ENCODE measurements at places on chromosomes 13 and 19.

DNA sequence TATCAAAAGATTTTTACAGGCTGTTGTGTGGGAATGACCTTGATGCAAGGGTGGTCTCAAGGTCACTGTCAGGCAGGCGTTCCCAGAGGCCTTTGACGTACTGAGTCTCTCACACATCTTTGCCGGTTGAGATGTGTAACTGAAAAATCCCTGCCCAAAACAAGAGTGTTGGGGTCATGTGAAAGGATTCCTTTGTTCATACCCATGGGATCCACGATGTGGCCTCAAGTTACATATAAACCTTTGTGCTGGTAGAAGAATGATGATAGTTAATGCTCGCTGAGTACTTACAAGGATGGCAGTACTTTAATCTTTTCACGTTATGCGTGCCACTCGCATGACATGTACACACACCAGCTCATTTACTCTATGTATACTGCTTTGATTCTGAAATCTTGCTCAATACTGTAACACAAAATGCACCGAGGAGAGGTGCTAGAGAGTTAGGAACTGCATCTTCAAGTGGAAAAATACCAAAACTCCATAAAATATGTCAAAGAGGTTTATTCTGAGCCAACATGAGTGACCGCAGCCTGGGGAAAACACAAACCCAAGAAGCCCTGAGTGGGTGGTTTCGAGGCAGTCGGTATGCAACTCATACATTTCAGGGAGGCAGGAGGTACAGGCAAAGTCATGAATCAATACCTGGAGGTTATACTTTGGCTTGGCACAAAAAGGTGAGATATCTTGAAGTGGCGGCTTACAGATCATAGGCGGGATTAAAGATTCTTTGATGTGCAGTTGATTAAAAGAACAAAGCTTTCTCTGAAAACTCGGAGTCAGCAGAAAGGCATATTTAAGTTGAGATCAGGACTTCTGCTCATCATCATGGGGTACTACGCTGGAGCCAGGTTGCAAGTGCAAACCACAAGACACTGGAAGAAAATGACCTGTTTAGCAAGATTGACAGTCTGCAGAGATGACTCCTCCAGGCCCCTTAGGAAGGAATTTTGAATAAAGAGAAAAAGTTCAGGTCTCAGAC, 87.4 kb upstream of the ARHGEF7 start:
- no peak for DNase-seq

DNA sequence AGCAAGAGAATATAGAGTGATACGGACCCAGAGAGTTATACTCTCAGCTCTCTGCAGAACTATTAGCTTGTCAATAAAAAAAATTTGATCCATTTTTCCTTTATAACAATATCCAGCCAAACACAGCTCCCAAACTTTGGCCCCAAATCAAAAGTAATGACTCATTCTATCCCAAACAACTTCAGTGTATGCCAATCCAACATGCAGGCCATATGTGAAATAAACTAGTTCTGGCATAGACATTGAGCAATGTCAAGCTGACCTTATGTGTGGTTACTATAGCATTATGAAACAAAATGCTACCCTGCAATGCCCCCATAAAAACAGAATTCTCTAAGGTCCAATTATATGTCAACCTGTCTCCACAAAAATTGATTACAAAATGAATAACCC, 209.5 kb downstream of the DNAJC15 start:
- DNase-seq, result no peak

GRCh38 chr13:98665638-98665995, 86.9 kb downstream of the SLC15A1 start:
- DNase-seq, result no peak

DNA sequence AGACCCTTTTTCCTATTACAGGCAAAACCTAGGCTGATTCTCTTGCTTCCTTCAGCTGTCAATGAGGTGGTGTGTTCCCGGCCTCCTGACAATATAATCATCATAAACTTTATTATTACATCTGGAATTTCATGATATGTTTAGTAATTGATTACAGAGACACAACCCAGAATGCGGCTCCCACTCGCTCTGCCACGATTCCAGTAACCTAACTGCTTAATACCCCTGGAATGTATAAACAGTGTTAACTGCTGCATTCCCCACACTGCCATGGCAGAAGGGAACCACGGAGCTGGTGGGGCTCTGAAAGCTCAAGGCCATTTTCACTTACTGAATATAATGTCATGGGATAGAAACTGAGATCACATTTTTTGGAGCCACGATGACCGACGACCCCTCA, 17.1 kb downstream of the TSHZ3 start:
- no peak for DNase-seq

DNA sequence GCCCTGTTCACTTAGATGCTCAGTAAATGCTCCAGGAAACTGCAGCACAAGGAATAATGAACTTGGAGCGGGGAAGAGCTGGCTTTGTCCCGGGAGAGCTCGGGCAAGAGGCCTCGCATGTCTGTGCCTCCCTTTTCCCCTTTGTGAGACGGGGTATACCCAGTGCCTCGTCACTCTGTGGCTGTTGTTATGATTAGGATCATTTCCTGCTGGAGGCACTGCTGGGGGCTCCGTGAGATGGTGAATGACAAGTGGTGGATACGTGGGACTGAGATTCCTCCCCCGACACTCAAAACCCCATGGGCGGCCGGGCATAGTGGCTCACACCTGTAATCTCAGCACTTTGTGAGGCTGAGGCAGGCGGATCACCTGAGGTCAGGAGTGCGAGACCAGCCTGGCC, 1.1 kb upstream of the PLVAP start:
- DNase-seq, result no peak

DNA sequence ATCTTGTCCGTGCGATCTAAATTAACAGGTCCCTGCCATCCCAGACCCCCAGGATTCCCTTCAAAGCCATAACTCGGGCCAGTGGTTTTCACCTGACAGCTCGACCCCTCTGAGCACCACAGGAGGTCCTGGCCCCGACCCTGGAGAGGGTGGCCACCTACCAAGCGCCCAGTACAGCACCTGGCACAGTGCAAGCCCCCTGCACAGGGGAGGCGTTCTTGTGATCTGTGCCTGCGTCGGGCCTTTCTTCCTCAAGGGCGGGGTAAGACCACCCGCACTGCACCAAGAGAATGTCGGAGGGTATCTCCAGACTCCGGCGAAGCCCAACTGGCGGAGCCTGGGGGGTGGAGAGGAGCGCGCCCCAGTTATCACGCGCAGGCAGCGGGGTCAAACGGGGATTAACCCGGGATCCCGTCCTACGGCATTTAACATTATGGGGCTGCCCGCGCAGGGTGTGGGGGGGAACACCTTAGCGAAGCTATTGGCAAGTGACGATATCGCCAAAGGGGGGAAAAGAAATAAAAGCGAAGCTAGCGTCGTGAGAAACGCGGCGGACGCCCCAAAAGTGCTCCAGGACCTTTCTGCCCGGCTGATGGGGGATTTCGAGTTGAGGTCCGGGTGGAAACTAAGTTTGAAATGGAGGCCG, 1.3 kb upstream of the HNRNPL start:
- DNase-seq, result peak; percentile 50

DNA sequence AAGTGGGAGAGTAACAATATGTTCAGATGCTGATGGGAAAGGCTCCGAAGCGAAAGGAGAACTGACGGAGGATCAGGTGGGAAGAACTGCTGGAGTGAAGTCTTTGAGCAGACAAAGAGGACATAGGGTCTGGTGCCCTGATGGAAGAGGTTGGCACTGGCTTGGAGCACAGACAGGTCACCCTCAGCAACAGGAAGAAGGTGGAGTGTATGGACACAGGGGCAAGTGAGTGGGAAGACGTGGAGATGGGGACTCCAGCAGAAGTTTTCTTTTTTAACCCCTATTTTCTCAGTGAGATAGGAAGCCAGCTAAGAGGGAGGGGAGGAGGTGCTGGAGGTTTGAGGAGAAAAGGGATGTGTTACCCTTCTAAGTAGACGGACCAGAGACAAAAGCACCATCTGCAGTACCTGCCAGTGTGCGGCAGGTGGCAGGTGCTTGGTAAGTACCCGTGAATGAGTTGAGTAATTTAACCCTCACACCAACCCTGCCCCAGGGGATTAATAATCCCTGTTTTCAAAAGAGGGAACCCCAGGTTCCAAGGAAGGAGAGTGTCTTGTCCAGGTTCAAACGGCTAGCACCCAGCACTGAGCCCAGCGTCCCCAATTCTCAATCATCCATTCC, 11.2 kb downstream of the HAS1 start:
- DNase-seq, result no peak

DNA sequence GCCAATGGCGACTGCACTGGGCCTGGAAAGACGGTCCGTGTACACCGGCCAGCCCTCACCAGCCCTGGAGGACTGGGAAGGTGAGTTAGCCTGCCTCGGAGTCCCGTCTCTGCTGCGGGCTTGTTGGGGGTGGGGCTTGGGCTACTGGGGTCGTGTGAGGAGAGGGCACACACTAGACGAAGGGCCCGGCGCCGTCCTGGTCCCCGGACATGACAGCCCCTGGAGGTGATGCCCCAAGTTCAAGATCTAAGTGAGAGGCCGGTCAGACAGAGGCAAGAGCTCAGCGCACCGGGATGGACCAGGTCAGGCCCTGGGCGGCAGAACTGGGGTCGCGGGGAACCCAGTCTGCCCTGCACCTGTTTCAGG, 1.6 kb downstream of the CILP2 start:
- peak; percentile 79 for DNase-seq

GRCh38 chr13:57123681-57124080, 17.0 kb upstream of the PRR20A start:
- DNase-seq, result no peak

GRCh38 chr13:100213576-100213975, 124.7 kb downstream of the PCCA start:
- no peak for DNase-seq

DNA sequence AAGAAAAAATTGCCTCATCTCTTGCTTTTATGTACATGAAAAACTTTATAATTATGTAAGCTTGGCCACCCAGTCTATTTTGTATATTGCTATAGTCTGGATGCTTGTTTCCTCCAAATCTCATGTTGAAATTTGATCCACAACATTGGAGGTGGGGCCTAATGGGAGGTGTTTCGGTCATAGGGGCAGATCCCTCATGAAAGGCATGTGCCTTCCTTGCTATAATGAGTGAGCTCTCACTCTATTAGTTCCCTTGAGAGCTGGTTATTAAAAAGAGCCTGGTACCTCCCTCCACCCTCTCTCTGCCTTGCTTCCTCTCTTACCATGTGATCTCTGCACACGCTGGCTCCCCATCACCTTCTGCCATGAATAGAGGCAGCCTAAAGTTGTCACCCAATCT, 1005.1 kb downstream of the PCDH9 start:
- DNase-seq, result no peak

- no peak for DNase-seq
Observed at GRCh38 chr19:49326165-49326704, 1.2 kb upstream of the SLC6A16 start.

GRCh38 chr13:30027569-30028455, 177.4 kb upstream of the UBL3 start:
- no peak for DNase-seq

GRCh38 chr13:93577105-93577504, 350.5 kb downstream of the GPC6 start:
- DNase-seq, result no peak

GRCh38 chr13:26221399-26221720, 754 bp downstream of the RNF6 start:
- no peak for DNase-seq

DNA sequence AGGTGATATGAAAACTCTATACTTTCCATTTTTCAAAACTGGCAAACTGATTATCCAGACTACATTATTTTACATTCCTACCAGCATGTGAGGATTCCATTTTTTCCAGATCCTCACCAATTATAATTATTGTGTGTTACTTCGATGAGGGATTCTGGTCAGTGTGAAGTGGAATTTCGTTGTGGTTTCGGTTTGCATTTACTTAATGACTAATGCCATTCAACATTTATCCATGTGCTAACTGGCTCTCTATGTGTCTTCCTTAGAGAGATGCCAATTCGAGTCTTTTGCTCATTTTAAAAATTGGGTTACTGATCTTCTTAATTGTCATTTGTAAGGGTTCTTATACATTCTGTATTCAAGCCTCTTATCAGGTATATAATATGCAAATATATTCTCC, 1551.3 kb upstream of the MIR17HG start:
- no peak for DNase-seq

DNA sequence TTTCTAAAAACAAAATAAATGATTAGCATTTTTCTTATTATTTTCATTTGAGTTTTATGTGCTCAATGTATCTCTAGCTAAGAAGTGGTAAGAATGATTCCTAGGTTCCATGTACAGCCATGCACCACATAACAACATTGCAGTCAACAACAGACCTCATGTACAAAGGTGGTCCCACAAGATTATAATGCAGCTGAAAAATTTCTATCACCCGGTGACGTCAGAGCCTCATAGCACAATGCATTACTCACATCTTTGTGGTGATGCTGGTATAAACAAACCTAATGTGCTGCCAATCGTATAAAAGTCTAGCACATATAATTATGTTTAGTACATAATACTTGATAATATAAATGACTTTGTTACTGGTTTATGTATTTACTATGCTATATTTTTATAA, 120.5 kb downstream of the SLC7A1 start:
- no peak for DNase-seq

DNA sequence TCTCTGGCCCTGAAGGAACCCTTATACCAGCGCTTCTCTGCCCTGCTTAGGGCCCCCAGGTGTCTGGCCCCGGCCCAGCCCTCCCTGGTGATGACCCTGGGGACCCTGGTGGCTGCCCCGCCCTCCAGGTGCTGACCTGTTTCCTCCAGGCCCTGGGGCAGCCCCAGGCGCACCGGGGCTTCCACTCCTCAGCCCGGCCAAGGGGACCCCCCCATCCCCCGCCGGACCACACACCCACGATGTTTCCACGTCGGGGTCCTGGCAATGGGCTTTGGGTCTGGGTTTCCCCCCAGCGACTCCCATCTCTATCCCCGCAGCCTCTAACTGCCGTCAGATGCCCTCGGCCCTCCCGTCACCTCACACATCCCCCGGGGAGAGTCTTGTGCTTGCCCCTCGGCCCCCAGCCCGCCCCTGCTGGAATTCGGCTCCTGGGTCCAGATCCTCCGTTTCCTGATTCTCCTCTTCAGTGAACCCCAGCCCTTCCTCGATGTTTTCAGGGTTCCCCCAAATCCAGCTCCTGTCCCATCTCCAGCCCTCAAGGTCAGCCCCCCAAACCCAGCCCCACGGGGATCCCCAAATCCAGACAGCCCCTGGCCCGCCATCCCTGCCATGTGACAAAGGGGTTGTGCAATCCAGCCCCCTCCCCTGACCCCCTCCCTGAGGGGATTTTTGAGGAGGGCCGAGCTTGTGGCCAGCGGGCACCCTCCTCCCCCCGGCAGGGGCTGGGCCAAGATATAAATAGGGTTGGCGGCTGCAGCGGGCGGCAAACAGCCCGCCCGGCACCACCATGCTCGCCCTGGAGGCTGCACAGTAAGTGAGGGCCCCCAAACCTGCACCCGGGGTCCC, at the start of gene SPIB:
Gene SPIB, plus strand, starts transcription at position 763 of the 846 bp plus-strand sequence. Its CDS starts 25 bp downstream, at position 788.
- no peak for DNase-seq

DNA sequence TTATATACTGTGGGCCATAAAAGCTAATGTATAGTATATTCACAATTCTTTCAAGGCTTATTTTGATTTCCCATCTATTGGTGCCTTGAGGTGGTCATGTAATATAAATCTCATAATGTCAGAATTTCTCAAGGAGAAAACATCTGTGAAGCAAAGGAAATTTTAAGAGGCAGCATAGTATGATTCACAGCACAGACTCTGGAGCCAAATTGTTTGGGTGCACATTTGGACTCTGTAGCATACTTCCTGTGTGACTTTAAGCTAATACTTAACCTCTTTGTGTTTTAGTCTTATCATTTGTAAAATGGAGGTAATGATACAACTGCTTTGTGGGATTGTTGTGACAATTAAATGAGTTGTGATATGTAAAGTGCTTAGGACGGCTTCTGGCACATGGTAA, 67.6 kb downstream of the PIBF1 start:
- DNase-seq, result no peak

Measured in left lung (tissue), 14 donors.